ENCODE measurements at places on chromosomes 3 and 15.

DNA sequence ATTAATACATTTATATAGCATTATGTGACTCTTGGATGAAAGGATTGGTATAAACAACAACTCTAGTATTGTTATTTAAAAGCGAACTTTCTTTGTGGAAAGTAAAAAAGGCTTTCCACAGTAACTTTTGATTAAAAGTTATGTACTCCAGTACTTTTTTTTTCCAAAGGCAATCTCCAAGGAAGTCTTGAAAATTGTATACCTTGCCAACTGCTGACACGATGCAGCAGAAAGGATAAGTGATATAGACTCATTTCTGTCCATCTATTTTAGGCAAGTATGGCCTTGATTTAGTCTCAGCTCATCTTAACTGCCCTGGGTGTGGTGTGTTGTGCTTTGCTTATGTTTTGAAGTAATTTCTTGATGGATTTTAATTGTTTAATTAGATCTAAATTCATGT is 79.7 kb downstream of the OTOL1 start:
- H3K4me3 ChIP-seq, result no peak overlapping the region
- H3K36me3 ChIP-seq, result no peaks in the 10 kb centered on the region
- H3K27me3 ChIP-seq, result no peaks in the 10 kb centered on the region
- no peak overlapping the region for H3K27ac ChIP-seq
- no peak for DNase-seq
- H3K4me1 ChIP-seq, result peaks cover 2% of the 10 kb centered on the region

DNA sequence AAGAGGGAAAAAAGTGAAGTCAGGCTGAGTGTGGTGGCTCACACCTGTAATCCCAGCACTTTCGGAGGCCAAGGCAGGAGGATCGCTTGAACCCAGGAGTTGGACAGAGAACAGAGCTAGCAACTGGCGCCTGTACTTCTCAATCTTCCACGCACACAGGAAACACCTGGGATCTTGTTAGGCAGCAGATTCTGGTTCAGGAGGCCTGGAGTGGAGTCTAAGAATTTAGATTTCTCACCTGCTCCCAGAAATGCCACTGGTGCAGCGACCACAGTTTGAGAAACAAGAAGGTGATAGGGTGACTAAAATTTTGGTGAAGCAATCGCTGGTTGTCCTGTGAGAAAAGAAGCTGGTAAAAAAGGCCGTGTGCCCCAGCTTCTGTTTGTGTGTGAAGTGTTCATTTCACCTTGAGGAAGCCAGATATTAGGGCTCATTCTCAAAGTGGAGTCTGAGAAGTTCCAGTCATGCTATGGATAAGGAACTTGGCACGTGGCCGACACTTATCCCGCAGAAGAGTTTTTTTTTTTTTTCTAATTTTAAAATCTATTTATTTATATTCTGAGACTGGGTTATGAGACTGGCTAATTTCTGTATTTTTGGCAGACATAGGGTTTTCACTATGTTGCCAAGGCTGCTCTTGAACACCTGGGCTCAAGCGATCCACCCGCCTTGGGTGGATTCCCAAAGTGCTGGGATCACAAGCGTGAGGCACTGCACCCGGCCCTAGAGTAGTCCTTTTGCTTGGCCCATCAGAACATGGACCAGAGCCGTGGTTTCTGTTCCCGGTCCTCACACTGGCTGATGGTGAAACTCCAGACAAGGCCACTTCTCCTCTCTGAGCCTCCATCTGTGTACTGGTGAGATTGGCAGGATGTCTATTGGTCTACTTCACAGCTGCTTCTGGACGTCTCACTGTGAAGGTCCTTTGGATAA is 324.6 kb upstream of the PROK2 start:
- no peak overlapping the region for H3K4me3 ChIP-seq
- no peak for DNase-seq
- H3K36me3 ChIP-seq, result no peaks in the 10 kb centered on the region
- peaks cover 11% of the 10 kb centered on the region for H3K27me3 ChIP-seq
- H3K4me1 ChIP-seq, result peaks cover 8% of the 10 kb centered on the region

- H3K27ac ChIP-seq, result no peak overlapping the region
- peaks cover 1% of the 10 kb centered on the region for H3K36me3 ChIP-seq
- H3K27me3 ChIP-seq, result no peaks in the 10 kb centered on the region
- H3K4me1 ChIP-seq, result peaks cover 11% of the 10 kb centered on the region
- DNase-seq, result no peak
These were observed 70.7 kb downstream of the APBA2 start for GRCh38 chr15:28956491-28956890.

DNA sequence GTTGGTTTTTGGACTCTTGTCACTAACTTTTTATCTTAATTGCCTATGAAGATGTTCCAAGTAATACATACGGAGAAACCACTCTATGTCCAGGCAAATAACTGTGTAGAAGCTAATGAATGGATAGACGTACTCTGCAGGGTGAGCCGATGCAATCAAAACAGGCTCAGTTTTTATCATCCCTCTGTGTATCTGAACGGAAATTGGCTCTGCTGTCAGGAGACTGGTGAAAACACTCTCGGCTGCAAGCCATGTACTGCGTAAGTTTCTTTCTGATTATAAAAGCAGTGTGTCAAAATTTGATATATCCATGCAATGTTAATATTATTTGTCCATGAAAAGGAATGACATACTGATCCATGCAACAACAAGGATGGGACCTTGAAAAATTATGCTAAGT is 121.6 kb downstream of the RASA2 start:
- H3K36me3 ChIP-seq, result peaks cover 19% of the 10 kb centered on the region
- no peaks in the 10 kb centered on the region for H3K4me1 ChIP-seq
- no peak for DNase-seq

GRCh38 chr3:50583897-50584296 is 14.6 kb downstream of the HEMK1 start:
- no peaks in the 10 kb centered on the region for H3K36me3 ChIP-seq
- no peaks in the 10 kb centered on the region for H3K4me1 ChIP-seq
- no peak for DNase-seq
- no peak overlapping the region for H3K4me3 ChIP-seq
- peaks cover 3% of the 10 kb centered on the region for H3K27me3 ChIP-seq

DNA sequence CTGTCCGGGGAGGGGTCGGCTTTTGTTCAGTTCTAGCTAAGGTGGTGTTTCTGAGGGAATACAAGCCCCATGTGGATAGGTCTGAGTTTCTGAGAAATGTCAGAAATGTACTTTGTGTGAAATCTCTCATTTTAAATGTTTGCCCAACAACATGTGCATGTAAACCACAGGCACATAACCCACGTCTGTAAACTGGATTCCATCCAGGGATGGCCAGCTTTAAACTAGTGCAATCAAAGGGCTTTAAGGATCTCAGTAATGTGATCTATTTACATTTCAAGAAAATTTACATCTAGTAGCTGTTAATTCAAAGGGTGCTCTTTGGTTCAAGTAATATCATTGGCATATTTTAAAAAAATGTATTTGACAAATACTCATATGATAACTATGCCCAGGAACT is 52.0 kb downstream of the POLR2M start:
- H3K36me3 ChIP-seq, result no peaks in the 10 kb centered on the region
- no peaks in the 10 kb centered on the region for H3K27me3 ChIP-seq
- no peak overlapping the region for H3K27ac ChIP-seq
- H3K4me1 ChIP-seq, result no peaks in the 10 kb centered on the region

GRCh38 chr15:39102431-39102830 is 478.4 kb upstream of the THBS1 start:
- H3K36me3 ChIP-seq, result no peaks in the 10 kb centered on the region
- H3K27ac ChIP-seq, result no peak overlapping the region
- H3K4me1 ChIP-seq, result no peaks in the 10 kb centered on the region
- no peak for DNase-seq

- peaks cover 3% of the 10 kb centered on the region for H3K4me1 ChIP-seq
- DNase-seq, result no peak
- H3K27ac ChIP-seq, result no peak overlapping the region
- peaks cover 3% of the 10 kb centered on the region for H3K27me3 ChIP-seq
- no peaks in the 10 kb centered on the region for H3K36me3 ChIP-seq
These were observed 351.7 kb downstream of the IGSF11 start for GRCh38 chr3:118682921-118683320.

GRCh38 chr3:23701716-23702597 is 103.8 kb upstream of the UBE2E1 start:
- peaks cover 5% of the 10 kb centered on the region for H3K4me1 ChIP-seq
- H3K27me3 ChIP-seq, result no peaks in the 10 kb centered on the region
- DNase-seq, result no peak
